ENCODE measurements at places on chromosomes 7 and 10. TPM values are rescaled to one million over a fixed set of nuclear protein-coding genes. Genes with fewer than 3 reads are reported as not detected.
A peak's percentile ranks its signal among the peaks of the same experiment; 100 is the strongest.

DNA sequence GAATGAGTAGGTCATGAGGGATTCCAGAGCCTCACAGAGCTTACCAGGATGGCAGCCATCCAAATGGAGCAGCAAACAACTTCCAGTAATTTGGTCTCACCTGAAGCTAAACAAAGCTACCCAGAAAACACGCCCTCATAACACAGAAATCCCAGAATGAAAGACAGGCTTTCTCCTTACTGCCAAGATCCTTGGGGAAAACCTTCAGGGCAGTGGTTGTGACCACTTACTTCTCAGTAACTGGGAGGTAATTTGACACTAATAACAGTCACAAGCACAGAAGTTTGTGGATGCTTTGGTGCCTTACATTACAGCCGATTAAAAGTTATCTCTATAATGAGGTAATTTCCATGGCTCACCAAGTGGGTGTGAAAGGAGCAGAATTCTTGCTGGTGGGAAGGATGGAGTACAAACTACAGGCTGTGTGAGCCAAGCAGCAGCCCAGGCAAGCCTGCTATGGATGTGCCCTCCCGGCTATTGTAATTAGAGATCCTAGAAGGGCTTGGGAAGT, 10.4 kb downstream of the WDR91 start:
- DNase-seq, result no peak

DNA sequence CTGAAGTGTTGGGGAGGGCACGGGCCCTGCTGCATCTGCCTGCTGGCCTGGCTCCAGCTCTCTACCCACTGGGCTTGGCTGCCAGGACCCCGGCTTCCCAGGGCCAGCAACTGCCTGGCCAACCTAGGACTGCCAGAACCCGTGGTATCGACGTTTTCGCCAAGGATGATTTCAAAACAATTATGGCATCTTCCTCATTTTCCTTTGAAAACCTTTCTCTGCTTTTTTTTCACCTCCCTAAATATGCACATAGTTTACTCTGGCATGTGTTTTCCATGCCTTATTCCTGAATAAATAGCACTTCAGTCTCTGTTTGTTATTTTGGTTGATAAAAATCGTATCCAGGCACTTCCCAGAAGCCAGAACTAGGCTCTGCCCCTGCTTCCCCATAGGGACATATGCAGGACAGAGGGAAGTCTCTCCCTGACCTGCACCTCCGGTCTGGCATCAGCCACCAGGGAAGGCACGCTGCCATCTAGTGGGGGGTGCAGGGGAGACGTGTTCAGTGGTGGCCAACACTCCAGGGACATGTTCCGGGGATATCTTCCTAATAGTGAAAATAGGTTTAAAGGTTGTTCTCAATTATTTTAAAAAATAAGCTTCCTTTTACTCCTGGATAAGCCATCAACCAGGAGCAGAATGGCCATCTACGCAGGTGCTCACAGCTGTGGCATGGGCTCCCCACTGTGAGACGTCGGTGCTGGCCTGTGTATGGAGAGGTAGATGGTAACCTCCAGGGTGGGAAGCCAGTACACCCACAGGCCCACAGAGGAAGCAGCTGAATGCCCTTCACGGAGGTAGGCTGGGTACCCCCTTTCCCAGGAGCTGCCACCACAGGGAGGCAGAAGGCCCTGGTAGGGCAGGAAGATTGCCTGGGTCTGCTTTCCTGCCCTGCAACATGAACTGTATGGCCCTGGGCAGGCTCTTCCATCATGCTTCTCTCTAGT, 30.7 kb upstream of the ANTXRL start:
- peak; percentile 43 for DNase-seq

DNA sequence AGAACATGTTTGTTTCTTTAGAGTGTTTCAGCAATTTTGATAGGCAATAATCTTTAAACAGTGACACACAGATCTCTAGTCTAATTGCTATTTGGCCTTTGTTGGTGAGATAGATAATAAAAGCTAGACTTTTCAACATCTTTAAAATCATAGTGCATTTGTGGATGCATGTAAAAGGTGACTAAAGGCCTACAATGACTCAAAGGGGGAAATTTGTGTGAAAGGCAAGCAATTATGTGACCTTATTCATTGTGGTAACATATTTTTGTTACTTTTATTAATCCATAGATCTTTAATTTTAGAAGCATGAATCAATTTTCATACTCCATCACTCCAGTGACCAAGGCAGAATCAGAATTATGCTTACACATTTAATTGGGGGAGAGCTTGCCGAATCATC, 299.7 kb downstream of the DGKB start:
- DNase-seq, result no peak

DNA sequence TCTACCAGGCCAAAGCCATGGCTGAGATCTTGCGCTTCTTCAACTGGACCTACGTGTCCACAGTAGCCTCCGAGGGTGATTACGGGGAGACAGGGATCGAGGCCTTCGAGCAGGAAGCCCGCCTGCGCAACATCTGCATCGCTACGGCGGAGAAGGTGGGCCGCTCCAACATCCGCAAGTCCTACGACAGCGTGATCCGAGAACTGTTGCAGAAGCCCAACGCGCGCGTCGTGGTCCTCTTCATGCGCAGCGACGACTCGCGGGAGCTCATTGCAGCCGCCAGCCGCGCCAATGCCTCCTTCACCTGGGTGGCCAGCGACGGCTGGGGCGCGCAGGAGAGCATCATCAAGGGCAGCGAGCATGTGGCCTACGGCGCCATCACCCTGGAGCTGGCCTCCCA, 142.7 kb downstream of the GRM3 start:
- no peak for DNase-seq

DNA sequence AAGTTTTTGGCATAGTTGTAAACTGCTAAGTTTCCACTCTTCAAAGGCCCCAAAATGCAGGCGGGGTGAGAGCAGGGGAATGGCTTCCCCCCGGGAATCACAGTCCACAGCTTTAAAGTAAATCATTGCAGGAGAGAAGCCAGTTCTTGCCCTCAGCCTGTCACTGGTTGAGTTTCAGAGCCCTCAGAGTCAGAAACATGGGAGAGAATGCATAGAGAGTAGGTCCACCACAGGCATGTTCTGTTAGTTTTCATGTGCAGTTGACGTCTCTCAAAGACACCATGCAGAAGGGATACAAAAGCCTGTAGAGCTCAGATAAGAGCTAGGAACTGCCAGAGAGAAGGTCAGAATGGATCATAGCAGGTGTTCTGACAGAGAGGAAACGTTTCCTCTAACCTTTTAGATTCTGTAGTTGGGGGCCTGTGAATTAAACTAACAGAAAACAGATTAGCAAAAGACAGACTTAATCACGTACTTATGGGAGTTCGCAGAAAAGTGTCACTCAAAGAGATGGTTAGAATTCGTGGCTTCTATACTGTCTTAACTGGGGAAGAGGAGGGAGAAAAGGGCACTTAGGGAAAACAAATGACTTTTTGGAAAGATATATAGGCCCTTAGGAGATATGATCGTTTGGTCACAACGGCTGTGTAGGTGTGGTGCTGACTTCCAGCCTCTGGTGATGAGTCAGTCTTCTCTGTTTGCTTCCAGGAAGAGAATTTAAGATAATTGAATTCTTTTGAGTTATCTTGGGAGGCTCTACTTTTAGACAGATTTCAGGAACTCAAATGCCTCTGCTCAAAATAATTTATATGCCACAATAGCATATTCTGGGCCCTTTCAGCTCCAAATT, 48.0 kb upstream of the MSRB2 start:
- no peak for DNase-seq

Gene MACROH2A2
- total RNA-seq, result 0.32 TPM

DNA sequence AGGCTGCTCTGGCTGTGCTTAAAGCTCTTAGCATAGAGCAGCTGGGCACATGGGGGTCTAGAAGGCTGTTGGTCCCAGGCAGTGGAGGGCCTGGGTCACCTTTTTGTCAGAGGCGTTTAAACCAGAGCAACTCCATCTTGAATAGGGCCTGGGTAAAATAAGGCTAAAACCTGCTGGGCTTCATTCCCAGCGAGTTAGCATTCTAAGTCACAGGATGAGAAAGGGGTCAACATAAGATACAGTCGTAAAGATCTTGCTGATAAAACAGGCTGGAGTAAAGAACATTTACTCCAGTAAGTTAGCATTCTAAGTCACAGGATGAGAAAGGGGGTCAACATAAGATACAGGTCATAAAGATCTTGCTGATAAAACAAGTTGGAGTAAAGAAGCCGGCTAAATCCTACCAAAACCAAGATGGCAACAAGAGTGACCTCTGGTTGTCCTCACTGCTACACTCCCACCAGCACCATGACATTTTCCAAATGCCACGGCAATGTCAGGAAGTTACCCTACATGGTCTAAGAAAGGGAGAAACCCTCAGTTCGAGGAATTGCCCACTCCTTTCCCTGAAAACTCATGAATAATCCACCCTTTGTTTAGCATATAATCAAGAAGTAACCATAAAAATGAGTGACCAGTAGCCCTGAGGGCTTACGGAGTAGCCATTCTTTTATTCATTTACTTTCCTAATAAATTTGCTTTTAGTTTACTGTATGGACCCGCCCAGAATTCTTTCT, 96.8 kb upstream of the PCBD1 start:
- no peak for DNase-seq

DNA sequence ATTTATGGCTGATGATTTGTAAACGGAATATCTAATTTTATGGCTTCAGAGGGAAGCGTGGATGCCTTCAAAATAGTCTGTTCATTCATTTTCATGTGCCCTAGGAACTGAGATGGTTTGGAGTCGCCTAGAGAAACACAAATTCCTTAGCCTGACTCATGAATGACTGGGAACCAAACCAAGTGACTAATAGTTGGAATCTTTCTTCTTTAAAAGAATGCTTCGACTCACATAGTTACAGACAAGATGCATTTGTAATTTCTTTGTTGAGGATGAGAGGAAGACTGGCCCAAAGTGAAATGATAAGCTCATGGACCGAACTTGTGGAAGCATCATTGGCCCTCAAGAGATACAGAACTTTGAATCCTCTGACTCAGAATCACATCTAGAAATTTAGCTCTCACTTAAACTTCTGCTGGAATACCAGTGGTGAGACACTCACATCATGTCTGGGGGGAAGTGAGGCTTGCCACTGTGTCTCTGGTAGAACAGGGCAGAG, 1107.2 kb downstream of the NRG3 start:
- DNase-seq, result peak; percentile 95
